ENCODE measurements at places on chromosomes 2 and 18.
A peak's percentile ranks its signal among the peaks of the same experiment; 100 is the strongest.

GRCh38 chr2:138846216-138846821 lies 66.1 kb upstream of the NXPH2 start:
- DNase-seq = peak; percentile 16

GRCh38 chr2:71060871-71061270 lies 7.6 kb upstream of the NAGK start:
- no peak for DNase-seq

DNA sequence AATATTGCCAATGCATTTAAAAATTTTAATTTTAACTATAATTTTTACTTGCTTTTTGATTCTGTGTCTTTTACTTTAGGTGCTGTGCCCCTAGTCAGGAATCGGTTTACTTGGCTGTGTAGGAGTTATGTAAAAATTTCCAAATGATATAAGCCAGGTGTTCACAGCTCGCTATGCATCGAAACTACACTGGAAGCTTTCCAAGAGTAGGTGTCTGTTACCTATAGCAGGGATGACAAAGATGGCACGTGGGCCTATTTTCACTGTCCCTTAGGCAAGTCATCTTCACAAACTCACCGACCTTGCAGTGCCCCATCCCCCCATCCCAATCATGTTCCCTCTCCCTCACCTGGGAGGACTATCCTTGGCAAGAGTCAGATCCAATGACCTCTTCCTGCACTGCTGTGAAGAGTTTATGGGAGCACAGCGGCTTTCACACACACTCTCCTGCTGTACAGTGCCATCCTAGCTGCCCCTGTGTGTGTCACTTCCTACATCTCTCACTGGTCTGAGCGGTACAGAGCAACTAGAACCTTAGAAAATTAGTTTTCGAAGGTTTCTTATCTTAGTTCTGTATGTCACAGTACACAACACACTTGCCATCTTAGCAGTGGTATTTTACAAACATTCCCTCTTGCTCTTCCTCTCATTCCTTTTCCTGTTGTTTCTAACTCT lies 49.2 kb upstream of the NAB1 start:
- DNase-seq = no peak

DNA sequence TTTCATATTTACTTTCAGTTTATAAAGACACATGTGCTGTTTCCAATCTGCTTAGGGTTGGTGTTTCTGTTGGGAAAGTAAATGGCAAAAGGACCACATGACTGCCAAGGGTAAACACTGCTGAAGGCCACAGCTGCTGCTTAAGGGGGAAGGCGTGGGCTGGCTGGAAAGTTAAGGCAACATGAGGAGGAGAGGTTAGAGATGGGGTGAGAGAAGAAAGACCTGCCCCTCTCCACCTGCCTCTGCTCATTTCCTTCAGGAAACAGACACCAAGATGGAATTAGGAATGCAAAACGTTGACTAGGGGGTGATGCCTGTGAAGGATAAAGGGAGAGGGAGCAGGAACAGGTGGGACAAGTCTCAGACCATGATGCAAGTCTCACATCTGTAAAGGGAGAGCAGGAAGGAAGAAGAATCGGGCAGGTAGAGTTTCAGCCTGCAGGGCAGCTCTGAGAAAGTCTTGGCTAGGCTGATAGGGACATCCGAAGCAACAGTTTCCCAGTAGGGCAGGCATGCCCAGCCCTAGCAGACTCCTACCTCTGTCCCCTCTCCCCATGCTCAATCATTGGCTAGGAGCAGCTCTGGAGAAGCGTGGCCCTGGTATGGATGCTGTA lies 86.0 kb downstream of the CDC42EP3 start:
- DNase-seq = peak; percentile 23

GRCh38 chr2:223648755-223649154 lies 46.6 kb upstream of the SCG2 start:
- no peak for DNase-seq

Measured in CD4-positive, alpha-beta T cell treated with Interleukin-2 at 100 ng/mL for 4 hours (primary cell).